ENCODE measurements at places on chromosomes 3 and 15.
A peak's percentile ranks its signal among the peaks of the same experiment; 100 is the strongest.

DNA sequence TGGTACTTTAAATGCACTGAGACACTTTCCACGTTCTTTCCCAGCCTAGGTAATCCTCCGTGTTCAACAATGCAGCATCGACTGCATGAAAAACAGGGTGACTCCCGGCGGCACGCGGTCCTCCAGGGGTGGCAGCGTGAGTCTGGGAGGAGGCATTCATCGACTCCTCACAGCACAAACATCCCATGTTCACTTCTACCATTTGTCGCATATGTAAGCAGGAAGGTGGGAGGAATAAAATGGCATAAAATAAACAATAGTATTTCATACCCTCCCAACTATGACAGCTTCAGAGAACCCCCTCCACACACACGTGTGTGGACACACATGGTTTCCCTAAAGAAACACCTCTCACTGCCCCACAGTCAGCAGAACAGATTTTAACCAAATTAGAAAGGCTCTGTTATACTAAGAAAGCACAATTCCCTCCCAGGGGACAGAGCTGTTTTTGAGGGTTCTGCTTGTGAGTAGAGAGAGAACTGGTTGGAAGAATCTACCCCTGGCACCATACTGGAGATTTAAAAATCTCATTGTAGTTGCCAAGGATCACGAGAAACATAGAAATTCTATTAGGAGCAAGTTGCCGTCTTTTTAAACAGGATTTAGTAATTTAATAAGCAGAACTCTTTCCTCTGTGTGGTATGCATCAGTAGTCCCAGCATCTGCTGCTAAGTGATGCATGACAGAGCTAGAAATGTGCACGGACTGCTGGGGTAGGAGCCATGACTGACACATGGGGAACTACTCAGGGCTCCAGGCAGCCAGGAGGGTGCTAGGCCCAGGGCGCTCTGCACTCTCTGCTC, 6.0 kb downstream of the FAM43A start:
- no peak for DNase-seq

- DNase-seq: no peak
Measured at GRCh38 chr15:65578904-65579728, 31.8 kb downstream of the INTS14 start.

- DNase-seq: no peak
Measured at GRCh38 chr3:130688015-130688688, 58.5 kb downstream of the PIK3R4 start.

- no peak for DNase-seq
Measured at GRCh38 chr3:72414481-72415016, 433.7 kb downstream of the SHQ1 start.

GRCh38 chr3:197151580-197151979, 122.0 kb upstream of the MELTF start:
- DNase-seq: peak; percentile 51

GRCh38 chr3:34279901-34280300, 481.5 kb downstream of the PDCD6IP start:
- peak; percentile 20 for DNase-seq

- peak; percentile 39 for DNase-seq
Measured at GRCh38 chr3:31092748-31093589, 198.5 kb upstream of the GADL1 start.

GRCh38 chr3:20140881-20141280, 45.1 kb downstream of the SGO1 start:
- no peak for DNase-seq

GRCh38 chr15:67957435-67958132, 96.5 kb upstream of the PIAS1 start:
- DNase-seq: no peak

DNA sequence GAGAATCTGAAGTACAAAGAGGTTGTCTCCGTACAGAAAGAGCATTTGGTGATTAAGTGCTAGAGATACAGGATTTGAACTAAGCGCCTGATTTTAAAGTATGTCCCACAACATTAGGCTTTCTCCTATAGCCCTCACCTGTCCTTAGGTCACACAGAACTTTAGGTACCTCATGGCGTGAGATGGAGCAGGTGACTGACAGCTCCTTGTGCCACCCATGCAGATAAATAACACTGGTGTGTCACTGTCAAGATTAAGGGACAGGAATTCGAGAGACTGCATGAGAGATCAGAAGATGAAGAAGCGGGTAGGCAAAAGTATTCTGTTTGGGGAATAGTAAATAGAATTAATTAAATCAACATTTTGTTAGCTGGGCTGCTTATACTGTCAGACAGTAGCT, 1.1 kb downstream of the BLM start:
- DNase-seq: no peak

All from suppressor macrophage (primary cell).